ENCODE measurements at places on chromosomes 1 and 21.
A peak's percentile ranks its signal among the peaks of the same experiment; 100 is the strongest.

DNA sequence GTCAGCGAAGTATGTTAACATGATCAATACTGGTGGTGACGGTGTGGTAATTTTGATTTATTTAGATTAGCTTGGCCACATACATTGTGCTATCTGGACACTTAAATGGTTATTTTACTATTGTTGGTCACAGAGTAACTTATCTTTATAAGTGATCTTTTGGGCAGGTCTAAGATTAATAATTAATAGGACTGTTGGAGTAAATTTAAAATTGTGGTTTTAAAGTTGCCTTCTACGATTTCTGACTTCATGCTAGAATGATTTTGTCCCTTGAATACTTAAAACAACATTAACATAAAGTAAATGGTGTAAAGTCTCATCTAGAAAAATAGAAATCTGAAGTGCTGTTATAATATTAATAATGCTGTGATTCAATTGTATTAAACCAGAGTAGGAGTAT, 14.7 kb downstream of the SRRM1 start:
- DNase-seq = no peak

- no peak for DNase-seq
Observed at GRCh38 chr1:226632169-226632879, 83.8 kb downstream of the STUM start.

DNA sequence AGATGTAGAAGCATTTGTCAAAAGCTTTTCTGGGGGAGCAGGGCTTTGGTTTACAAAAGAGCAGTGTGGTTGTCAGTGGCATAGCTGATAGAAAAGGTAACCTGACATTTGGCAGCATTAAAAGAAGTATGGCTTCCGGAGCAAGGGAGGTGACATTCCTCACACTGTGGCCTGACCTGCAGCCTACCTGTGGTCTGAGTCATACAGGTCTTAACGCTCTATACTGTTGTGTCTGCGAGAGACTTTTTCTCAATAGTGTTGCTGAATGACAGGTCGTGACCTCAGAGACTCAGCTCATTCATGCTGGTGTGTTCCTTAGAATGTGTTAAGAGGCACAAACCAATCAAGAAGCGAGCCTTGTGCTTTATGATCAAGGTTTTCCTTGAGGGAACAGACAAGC, 19.3 kb downstream of the PHGDH start:
- no peak for DNase-seq

DNA sequence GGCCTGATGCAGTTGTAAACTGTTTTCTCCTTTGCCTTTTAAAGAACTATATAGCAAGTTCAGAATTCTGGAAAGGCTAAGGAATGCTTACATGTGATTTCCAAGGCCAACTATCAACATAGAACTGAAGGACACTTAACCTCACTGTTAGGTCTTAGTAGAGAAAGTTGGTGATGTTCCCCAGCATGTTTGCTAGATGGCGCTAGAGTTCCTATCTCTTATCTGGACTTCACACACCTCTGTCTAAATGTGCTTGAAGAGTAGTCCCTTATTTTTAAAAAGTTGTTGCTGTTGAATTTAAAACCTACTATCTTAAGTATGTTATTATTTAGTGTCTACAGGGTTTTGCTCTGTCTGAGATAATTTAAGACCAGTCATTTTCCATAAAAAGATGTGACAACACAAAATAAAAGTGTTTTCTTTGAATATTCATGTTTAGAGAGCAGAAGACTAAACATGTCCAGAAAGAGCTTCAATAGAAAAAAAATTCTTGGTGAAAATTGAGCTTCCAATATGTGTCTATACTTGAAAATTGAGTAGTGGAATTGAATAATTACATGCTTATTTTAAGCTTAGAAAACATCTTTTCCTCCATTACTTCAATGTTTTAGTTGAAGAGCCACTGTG, 237.3 kb downstream of the S1PR1 start:
- DNase-seq = peak; percentile 48

- no peak for DNase-seq
Observed at GRCh38 chr1:44505210-44505993, 100.3 kb downstream of the RNF220 start.

DNA sequence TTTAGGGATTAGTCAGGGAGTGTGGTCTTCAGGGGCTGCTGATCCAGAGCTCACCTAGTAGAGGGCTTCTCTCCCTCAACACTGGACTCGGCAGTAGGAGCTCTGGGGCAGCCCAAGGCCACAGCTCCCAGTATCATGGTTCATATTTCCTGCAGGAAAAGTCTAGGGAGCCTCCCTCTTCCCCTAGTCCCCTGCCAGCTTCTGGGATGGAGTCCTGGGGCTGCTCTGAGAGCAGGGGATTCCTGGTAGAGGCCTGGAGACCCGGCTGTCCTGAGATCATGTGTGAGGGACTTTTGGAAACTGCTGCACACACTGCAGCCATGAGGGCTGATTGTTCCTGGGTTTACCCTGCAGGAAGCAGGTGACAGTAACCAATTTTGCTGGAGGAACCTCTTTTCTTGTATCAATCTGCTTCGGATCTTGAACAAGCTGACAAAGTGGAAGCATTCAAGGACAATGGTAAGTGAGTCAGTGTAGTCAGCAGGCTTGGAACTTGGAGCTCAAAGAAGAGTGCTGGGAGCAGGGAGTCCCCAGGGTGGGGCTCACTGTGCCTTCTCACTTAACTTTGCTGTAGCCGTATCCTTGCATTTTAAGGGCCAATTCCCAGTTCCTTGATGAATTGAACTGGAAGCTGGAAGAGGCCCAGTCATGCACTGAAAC, 16.3 kb downstream of the STRIP1 start:
- DNase-seq = no peak

DNA sequence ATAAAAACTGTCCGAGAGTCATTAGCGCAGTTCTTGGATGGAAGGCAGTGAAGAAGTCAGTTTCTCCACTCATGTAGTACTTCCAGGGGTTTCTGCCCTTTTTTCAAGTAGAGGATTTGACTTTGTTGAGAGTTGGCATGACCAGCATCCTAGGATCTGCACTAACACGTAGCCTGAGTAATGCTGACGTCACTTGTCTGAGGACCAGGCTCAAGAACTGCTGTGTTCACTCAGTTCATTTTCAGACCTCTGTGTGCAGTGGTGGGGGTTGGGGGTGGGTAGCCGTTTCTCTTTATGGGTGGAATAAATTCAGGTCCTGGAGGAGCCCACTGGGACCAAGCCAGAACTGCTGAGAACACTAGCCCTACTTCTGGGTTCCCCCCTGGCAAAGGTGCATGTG, 53.3 kb downstream of the MRPS6 start:
- peak; percentile 53 for DNase-seq

GRCh38 chr1:206664740-206665139, 20.0 kb upstream of the MAPKAPK2 start:
- no peak for DNase-seq

DNA sequence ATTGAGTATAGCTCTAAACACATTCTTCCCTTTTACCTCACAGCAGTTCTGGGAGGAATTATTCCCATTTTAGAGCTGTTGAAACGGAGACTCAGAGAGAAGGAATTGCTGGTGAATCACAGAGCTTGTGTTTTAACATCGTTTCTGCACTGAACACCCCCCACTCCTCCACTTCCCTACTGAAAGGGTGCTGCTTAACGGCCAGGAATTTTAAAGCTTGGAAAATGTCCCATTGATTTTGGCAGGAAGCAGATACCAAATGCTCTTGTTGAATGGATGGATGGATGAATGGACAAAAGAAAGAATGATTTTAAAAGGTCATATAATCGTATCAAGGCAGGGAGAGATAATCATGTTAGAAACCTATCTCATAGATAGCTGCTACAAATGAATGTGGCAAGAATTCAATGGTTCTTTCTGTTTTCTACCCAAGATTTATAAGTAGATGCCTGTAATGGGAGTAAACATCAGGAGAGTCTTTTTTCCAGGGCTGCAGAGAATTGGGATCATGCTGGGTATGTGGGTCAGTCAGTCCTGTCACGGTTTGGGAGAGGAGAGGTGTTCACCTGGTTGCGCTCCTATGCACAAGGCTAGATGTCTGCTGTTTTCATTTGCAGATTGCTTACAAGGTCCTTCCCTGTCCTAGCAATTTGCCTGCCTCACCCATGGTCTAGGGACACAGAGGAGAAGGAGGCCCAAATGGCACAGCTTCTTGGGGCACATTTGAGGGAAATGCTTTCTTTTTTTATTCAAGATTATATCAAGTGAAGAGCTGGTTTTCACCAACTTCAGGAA, 19.0 kb downstream of the FAM163A start:
- no peak for DNase-seq

GRCh38 chr1:14803002-14803789, 204.7 kb downstream of the KAZN start:
- DNase-seq = no peak

DNA sequence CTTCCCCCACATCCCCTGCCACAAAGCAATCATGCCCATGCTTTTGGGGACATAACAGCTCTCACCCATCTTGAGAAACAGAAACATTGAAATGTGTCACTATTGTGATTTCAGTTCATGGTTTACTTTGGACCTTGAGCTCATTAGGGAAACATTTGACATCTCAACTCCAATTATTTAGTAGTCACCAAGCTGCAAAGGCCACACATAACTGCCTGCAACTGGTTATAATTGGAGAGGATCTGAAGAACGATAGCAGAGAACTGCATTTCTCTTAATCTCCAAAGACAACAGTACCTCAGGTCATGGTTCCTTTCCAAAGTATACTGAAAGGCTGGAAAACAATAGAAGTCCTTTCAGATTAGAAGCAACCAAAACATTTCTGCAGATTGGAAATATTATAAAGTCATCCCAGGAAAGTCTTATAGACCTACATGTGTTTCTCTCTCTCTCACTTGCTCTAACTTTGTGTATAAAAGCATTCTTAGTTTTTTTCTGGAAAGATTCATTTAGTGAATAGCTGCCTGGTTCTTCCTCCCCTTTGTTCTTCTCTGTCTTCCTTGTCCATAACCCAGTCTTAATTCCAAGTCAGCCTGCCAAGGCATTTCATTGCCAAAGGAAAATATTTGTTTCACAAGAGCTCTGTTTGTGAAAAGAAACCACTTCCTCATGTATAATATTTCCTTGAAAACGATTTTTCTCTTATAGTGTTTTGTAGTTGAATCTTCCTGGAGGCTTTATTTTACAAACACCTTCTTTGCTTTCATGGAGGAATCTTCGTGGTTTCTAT, 426.8 kb downstream of the ADGRL2 start:
- peak; percentile 80 for DNase-seq

- no peak for DNase-seq
Observed at GRCh38 chr1:25220666-25221065, 11.6 kb downstream of the SYF2 start.

DNA sequence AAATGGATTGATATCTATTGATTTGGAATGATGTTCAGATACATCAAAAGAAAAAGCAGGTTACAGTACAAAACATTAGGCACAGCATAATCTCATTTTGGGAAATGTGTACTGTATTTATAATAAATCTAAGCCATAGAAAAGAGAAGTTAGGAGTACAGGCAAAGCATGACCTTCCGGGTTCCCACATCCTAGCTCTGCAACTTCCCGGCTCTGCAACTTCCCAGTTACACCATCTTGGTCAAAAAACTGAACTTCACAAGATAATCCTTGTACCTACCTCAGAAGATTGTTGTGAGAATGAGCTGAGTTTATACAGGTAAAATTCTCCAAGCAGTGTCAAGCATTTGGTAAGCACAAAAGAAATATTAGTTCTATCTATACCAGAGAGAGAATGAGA, 21.7 kb upstream of the SLC44A3 start:
- no peak for DNase-seq

GRCh38 chr1:43975249-43975961, 645 bp downstream of the ATP6V0B start:
- DNase-seq = no peak

GRCh38 chr1:41936107-41936506, 17.4 kb upstream of the HIVEP3 start:
- no peak for DNase-seq

DNA sequence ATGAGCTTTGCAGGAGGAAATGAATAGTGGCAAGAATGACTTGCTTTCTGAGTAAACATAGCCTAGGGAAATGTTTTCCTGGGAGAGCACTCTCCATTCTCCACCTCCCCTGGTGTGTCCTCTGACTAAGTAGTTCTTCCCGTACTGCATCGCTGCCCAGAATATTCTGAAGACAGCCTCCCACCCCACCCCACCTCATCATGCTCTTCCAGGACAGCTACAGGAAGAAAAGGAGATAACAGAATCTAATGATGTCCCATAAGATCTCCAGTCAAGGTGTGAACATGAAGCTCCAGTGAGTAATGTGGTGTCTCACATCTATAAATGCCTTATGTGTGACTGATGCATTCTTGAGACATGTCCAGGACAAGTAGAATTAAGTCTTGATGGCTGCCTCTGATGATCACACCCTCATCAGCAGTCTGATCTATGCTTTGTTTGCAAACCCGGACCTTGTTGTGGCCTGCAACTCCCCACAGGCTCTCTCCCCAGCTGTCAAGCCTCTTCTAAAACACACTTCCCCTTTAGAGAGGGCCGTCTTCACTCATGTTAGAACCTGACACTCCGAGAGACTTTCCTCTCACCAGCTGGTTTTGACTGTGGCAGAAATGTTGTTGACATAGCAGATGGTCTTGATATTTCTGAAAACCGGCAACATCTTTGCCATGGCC, 183.0 kb downstream of the CYYR1 start:
- DNase-seq = peak; percentile 75

DNA sequence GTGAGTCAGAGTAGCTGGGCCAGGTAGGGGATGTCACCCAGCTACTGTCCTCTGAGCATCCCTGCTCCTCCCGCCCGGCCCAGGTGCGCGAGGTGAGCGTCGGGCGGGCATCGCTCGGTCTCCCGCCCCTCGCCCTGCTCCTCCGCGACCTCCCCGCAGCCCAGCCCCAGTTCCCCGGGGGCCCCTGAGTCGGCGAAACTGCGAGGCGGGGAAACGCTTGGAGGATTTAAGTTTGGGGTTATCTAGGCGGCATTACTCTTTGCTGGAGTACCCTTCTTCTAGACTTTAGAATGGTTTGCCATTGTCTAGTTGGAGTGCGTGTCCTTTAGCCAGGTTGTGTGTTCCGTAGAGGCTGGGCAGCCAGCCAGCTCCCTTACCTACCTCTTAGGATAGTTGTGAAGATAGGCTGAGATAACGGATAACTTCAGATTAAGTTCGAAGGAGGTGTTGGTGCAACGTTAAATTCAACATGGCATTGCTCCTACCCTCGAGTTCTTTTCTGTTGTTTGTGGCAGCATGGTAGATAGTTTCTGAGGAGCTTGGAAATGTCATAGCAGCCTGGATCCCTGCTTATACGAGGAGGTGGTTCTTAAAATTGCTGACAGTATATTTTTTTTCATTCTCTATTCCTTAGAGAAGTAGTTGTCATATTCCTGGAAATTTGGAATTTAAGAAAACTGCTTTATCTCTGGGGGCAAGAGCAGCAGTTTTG, 697 bp downstream of the AGO3 start:
- peak; percentile 47 for DNase-seq

- DNase-seq = no peak
Observed at GRCh38 chr1:222919478-222919865, 104.6 kb downstream of the DISP1 start.

GRCh38 chr1:167627865-167628641, 2.0 kb upstream of the RCSD1 start:
- DNase-seq = no peak

- peak; percentile 97 for DNase-seq
Observed at GRCh38 chr1:155562581-155563376, at the start of gene ASH1L. TSS of gene ASH1L (minus strand) at chr1:155562803. CDS start at chr1:155521519, 41,284 bp downstream.

All from MCF 10A (cell line).